ENCODE measurements at places on chromosomes 16 and 17.

DNA sequence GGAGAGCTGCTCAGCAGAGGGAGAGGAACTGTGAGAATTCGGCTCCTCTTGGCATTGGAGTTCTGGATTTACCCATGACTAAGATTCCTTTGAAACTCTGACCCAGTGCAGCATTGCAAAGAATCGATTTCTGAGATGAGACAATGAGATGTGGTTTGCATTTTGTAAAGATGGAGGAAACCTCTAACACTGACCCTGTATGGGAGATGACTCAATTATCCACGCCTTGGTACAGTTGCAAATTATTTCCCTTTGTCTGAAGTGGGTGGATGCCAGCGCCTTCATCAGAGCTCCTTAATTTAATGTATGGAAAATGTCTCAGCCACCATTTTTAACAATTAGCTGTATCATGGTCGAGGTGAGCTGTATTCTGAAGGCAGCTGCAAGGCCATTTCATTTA is 53.4 kb downstream of the NUP93 start:
- H3K4me1 ChIP-seq: no peaks in the 10 kb centered on the region
- H3K4me3 ChIP-seq: no peak overlapping the region
- H3K27me3 ChIP-seq: no peaks in the 10 kb centered on the region
- H3K36me3 ChIP-seq: no peaks in the 10 kb centered on the region

- no peak overlapping the region for H3K4me3 ChIP-seq
- no peaks in the 10 kb centered on the region for H3K4me1 ChIP-seq
- no peaks in the 10 kb centered on the region for H3K36me3 ChIP-seq
- no peak overlapping the region for H3K27ac ChIP-seq
Observed at GRCh38 chr17:11251561-11252107, 10.6 kb downstream of the SHISA6 start.

GRCh38 chr16:58264007-58264406 is 30.8 kb downstream of the PRSS54 start:
- H3K27me3 ChIP-seq: no peaks in the 10 kb centered on the region
- no peak overlapping the region for H3K27ac ChIP-seq
- H3K4me3 ChIP-seq: no peak overlapping the region
- DNase-seq: no peak

DNA sequence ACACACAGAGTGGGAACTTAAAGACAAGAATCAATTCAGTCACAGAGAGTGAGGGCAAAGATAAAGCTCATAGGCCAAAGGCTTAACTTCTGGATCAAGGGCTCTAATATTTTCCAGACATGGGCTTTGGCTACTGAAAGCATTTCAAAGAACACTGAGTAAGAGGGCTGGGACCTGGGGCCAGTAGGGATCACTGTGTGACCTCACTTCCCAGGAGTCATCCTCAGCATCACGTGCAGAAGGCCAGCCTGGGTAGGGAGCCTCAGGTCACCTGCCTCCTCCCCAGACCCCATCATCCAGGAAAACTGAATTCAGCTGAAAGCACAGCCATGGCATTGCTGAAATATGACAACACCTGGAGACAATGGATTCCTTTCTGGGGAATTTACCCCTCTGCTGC is 163.5 kb downstream of the RAB11FIP4 start:
- no peak overlapping the region for H3K27ac ChIP-seq
- H3K27me3 ChIP-seq: no peaks in the 10 kb centered on the region
- H3K36me3 ChIP-seq: no peaks in the 10 kb centered on the region
- no peak for DNase-seq

- no peak overlapping the region for H3K4me3 ChIP-seq
- H3K27me3 ChIP-seq: no peaks in the 10 kb centered on the region
- H3K4me1 ChIP-seq: peaks cover 17% of the 10 kb centered on the region
- H3K36me3 ChIP-seq: peaks cover under 1% of the 10 kb centered on the region
- DNase-seq: no peak
- H3K27ac ChIP-seq: no peak overlapping the region
Observed at GRCh38 chr16:81647527-81647926, 131.6 kb upstream of the PLCG2 start.

GRCh38 chr16:57226701-57227621 is 18.1 kb upstream of the ARL2BP start:
- H3K4me3 ChIP-seq: no peak overlapping the region
- no peak overlapping the region for H3K27ac ChIP-seq
- H3K4me1 ChIP-seq: no peaks in the 10 kb centered on the region
- DNase-seq: no peak

Measured in upper lobe of right lung (tissue), 1 donor.